ENCODE measurements at places on chromosomes 11 and 22.

GRCh38 chr11:2577031-2577990 is 122.5 kb downstream of the KCNQ1OT1 start:
- DNase-seq: peak; percentile 11

GRCh38 chr11:33685082-33685481 is 15.5 kb downstream of the C11orf91 start:
- DNase-seq: no peak

- DNase-seq: no peak
Measured at GRCh38 chr22:32255726-32256125, 579 bp upstream of the SLC5A4 start.

- no peak for DNase-seq
Measured at GRCh38 chr11:124754309-124754708, 2.3 kb upstream of the VSIG2 start.

DNA sequence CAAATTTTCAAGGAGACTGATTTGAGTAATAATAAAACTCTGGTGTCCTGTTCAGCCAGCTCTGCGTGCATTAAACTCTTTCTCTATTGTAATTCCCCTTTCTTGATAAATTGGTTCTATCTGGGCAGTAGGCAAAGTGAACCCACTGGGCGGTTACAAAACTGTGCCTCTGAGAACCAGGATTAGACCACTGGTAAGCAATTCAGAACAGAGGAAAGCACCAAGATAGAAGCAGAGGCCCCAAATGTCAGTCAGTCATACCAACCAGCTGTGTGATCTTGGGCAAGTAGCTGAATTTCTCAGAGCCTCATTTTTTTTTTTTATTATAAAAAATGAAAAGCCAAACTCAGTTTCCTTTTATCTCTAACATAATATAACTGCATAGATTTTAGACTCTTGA is 54.9 kb downstream of the TRIM44 start:
- DNase-seq: no peak

DNA sequence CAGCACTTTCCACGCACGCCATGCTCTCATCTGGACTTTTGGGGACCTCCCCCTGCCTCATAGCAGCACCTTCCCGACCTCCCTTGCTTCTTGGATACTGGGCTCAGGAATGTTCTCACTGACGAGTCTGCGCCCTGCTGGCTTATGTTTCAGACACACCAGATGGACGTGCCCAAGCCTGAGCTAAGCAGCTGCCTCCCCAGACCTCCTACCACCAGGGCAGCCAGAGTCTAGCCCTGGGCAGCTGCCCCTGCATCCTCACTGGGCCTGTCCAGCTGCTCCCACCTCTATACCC is 13.2 kb upstream of the RGL4 start:
- DNase-seq: no peak

- DNase-seq: no peak
Measured at GRCh38 chr11:70532066-70532440, 133.7 kb downstream of the CTTN start.

DNA sequence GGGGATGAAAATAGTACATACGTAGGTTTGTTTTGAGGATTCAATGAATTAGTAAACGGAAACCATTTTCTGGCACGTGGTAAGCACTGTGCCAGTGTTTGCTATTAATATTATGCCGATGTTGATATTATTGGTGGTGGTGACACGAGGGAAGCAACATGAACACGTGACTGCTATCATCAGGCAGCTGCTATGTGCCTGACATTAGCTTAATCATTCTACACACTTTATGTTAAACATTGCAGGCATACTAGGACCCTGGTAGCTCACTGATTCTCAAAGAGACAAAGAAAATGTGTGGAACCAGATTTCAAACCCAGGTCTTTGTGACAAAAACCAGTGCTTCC is 656 bp downstream of the SRRD start:
- no peak for DNase-seq

DNA sequence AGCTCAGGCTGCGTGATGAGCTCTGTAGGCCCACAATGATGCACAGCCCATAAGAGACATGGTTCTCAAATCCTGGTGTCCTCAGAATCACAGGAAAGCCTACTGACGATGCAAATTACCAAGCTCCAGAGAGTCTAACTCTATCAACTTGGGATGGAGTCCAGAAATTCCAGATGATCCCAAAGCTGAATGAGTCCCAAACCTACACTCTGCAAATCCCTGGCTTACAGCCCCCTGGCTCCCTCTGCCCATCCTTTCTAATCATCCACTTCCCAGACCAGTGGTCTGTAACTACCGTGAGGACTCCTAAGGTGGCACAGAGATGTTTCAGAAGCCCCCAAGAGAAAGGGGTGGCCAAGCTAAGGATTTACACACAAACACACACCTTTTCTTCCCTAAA is 13.5 kb downstream of the ARFGAP2 start:
- no peak for DNase-seq

DNA sequence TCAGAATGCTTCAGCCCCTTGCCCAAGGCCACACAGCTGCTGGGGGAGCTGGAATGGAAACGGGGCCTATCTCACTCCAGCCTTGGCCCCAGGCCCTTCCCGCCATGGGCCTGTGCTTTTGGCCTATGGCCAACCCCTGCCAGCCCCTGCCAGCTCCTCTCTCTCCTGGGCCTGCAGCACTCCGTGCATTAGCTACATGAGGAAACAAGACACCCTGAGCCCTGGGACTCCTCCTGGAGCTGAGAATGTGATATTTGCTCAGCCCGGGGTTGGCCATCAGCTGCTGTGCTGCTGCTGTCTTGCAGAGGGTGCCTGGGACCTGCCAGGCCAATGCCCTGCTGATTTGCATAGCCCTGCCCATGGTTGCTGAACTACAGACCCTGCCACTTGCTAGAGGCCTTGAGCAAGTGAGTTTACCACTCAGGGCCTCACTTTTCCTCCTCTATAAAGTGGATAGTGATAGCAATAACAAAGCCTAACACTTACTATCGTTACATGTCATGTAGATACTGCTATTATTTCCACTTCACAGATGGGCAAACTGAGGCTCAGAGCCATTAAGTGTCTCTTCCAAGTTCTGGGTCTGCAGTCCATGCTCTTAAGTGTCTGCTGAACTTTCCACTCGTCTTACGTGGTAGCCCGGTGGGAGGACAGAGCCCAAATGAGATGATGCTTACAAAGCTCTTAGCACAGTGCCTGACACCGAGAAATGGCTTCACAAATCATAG is 99.6 kb downstream of the KIAA1671 start:
- DNase-seq: peak; percentile 52

GRCh38 chr11:665704-666281 is 28.7 kb downstream of the DRD4 start:
- no peak for DNase-seq

DNA sequence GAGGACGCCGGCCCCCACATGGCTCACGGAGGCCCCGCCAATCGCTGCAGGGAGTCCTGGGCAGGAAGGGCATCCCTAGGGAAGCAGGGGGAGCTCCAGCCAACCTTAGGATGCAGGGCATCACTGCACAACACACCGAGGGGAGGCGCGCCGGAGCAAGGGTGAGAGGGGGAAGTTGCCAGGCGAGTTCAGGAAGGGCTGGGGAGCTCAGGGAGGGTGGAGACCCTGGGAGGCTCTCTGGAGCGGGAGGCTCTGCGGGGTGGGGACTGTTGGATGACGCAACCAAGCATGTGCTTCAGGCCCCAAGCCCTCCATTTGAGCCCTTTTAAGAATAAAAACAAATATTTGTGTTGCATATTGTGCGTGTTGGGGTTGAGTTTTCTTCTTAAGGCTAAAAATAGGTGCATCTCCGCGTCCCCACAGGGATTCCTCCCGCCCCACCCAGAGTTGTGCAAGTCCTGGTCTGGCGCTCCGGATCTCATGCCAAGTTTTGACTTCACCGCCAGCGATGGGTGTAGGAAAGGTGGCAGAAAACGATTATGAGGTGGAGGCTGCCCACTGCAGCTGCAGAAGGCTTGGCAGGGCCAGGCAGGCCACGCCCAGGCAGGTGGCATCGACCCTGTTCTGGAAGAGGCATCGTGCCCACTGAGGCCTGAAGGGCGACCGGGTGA is 65.2 kb downstream of the WNT7B start:
- peak; percentile 54 for DNase-seq

GRCh38 chr11:94243571-94244515 is 60.5 kb upstream of the IZUMO1R start:
- DNase-seq: no peak

DNA sequence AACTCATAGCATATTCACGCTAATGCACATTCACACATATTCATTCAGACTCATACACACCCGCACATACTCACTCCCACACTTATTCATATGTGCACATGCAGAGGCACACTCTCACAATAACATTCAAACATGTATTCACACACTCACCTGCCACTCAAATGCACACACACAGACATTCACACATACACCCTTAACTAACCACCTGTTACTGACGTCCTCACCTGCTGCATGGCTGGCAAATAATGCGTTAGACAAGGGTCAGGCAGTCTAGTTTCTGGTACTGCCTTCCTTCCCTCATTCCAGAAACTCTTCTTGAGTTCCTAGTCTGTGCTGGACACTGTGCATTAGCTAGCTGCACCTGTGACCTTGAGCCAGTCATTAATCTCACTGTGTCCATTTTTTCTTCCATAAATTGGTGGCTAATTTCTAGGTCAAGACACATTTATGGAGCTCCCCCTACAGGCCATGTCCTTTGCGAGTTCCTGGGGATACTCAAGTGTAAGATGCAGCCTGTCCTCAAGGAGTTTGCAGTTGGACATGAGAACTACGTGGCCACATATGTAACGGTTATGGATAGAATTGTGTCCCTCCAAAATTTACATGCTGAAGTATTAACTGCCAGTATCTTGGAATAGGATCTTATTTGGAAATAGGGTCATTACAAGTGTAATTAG is 34.5 kb upstream of the SEZ6L start:
- DNase-seq: no peak

GRCh38 chr11:48154151-48154550 is 62.5 kb upstream of the OR4B1 start:
- no peak for DNase-seq

- no peak for DNase-seq
Measured at GRCh38 chr11:95547976-95548375, 241.6 kb downstream of the FAM76B start.

DNA sequence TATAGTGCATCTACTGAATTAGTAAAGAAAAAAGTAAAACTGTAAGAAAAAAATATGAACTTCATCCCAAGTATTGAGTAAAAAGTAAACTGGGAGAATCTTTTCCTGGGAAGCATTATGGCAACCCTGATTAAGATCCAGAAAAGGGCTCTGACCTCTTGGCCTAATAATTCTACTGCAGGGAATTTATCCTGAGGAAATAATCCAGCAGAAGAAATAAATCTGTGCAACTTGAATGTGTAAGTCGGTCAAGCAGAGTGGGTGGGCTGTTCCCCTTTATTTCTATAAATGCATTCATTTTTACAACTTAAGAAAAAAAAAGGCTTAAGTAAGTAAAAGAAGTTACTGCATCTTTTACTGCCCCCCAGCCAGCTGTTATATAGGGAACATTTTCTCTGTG is 111.2 kb upstream of the PARVA start:
- DNase-seq: no peak

GRCh38 chr11:65470433-65471049 is 28.3 kb upstream of the MALAT1 start:
- DNase-seq: no peak

- no peak for DNase-seq
Measured at GRCh38 chr22:20741634-20742581, 32.0 kb upstream of the SERPIND1 start.

GRCh38 chr11:76759517-76759916 is 23.6 kb upstream of the TSKU start:
- DNase-seq: no peak

- no peak for DNase-seq
Measured at GRCh38 chr11:34549271-34549670, 35.7 kb upstream of the ELF5 start.

DNA sequence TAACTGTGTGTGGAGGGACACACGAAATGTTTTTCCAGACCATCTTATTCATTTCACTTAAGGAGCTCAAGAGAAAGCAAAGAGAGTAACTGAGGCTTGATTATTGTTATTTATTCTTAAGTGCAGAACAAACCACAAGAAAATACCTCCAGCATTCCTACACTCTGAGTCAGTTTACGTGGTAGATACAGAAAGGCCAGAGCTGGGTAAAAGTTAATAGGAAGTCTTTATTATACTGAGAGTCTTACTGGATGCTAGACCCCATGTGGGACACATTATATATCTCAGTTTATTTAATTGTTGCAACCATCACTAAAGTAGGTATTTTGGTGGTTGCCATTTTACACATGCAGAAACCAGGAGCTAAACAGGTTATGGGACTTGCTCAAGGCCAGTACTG is 261.4 kb upstream of the POU2AF2 start:
- DNase-seq: no peak

GRCh38 chr11:107430525-107430924 is 27.1 kb downstream of the CWF19L2 start:
- no peak for DNase-seq

GRCh38 chr11:104688731-104689130 is 209.5 kb downstream of the CASP12 start:
- no peak for DNase-seq

DNA sequence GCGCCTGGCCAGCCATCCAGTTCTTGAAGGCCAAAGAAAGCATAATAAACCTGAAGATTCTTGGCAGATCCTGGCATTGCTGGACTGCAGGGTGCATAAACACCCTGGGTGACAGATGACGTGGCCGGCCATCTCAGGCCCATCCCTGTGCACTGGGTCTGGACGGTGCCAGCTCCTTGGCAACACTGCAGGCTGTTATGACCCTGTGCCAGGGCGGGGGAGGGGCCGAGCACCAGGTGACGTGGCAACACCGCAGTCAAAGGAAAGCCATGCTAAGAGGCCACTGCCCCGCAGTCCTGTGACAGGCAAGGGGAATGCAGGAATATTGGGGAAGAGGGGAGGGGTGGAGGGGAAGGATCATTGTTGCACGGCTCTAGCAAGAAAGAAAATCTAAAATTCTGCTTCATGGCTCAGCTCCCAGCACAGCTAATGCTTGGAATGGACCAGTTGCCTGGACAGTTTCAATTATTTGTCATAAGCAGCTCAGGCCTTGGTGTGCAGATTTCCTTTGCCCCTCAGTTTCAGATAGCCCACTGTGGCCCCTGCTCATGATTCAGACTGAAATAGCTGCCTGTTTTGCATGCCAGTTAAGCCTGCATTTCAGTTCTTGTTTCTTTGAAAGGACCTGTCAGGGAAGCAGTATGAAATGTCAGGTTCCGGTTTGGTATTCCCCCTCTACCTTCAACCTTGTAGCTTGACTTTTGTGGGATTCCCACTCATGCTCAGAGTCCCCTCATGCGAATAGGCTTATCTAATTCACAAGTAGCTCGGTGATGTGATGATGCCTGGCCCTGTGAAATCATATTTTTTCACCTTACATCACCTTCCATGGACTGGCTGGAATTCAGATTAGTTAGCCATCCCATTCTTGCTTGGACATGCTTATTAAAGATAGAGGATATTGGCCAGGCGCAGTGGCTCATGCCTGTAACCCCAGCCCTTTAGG is 29.7 kb upstream of the DDX6 start:
- peak; percentile 77 for DNase-seq

DNA sequence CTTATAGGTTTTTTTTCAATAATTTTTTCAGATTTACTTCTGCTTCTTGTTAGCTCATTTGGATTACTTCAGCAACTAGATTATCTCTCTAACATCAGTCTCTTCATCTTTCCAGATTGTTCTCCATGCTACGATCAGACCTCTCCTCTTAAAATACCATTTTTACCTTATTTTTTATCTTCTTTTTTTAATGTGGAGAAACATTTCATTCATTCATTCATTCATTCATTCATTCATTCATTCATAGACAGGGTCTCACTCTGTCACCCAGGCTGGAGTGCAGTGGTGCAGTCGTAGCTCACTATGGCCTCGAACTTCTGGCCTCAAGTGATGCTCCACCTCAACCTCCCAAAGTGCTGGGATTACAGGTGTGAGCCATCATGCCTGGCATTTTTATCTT is 189.4 kb downstream of the UVRAG start:
- DNase-seq: no peak

GRCh38 chr11:86593833-86594232 is 78.6 kb downstream of the ME3 start:
- DNase-seq: no peak
